Forelimb muscle (tissue), 1 donor: ENCODE measurements at places on chromosomes 16 and 17. TPM values are rescaled to one million over a fixed set of nuclear protein-coding genes. Genes with fewer than 3 reads are reported as not detected.

CDRT15L2 gene
- not detected for polyA plus RNA-seq

TMC5 gene
- 0.05 TPM for polyA plus RNA-seq

EXOC3L1 gene
- polyA plus RNA-seq = 12.9 TPM

ITGAX gene
- polyA plus RNA-seq = 0.81 TPM

RAPGEFL1 gene
- 8.6 TPM for polyA plus RNA-seq

CCL16 gene
- 0.39 TPM for polyA plus RNA-seq

ARL16 gene
- polyA plus RNA-seq = 28.2 TPM

DNA sequence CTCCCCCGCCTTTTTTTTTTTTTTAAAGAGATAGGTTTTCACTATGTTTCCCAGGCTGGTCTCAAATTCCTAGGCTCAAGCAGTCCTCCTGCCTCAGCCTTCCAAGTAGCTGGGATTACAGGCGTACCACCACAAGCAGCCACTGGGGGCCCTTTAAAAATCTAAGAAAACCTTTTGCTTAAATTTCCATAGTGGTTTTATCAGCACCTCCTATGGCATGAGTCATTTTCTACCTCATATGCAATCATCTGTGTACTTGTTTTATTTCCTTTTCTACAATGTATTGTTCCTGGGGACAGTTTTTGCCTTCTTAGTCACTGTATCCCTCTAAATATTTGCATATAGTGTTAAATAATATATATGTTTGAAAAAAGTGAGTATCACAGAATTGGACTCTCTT lies 29.2 kb downstream of the GNA13 start:
- no peak for DNase-seq

DNA sequence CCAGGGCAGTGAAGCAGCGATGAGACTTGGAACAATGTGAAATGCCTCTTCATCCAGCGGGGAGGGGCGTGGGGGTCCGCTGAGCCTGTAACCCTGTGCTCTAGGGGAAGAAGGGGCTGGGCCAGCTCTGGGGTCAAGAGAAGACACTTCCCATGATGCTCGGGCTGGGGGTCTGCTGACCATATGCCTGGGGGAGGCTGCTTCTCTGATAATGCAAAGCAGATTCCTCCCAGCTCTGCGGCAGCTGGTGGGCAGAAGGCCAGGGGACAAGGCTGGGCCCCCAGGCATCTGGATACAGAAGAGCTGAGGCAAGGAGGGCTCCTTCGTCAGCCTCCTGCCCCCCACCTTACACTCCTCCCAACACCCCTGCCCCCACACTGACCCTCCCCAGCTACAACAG lies 24.7 kb downstream of the NGFR start:
- DNase-seq = no peak

DNA sequence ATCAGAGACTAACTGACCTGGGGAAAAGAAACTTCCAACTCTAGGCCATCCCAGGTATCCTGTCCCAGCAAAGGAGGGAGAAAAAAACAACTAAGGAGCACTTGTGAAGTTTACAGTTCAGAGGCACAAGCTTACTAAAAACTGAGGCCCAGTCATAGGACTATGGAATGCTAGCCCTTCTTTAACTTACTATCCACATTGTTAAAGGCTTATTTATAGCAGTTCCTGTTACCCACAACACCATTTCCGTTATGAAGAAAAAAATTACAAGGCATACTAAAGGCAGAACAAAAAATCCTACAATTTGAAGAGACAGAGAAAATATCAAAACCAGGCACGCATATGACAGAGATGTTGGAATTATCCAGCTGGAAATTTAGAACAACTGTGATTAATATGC lies 159.1 kb downstream of the CDH11 start:
- no peak for DNase-seq

- DNase-seq = no peak
Measured at GRCh38 chr16:67238806-67239470, 8.3 kb downstream of the FHOD1 start.

GRCh38 chr17:70414300-70414699 lies 245.0 kb downstream of the KCNJ2 start:
- DNase-seq = no peak

GRCh38 chr16:19400711-19401110 lies 17.0 kb upstream of the TMC5 start:
- DNase-seq = no peak

DNA sequence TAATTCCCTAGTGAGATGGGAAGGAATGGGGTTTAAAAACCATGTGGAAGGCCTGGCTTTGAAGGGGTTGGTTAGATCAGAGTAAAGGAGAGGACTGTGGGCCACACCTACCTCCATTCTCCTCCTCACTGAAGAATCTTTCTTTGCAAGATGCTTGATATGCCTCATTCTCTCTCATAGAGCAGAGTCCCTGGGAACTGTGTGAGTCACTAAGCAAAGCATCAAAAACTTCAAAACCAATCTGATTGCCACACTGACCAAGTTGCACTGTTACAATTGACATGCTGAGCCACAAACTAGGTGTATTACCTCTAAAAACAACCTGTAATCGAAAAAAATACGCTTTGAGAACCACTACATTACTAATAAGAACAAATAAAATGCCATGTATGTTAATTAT lies 2.0 kb downstream of the TUBD1 start:
- DNase-seq = no peak

DNA sequence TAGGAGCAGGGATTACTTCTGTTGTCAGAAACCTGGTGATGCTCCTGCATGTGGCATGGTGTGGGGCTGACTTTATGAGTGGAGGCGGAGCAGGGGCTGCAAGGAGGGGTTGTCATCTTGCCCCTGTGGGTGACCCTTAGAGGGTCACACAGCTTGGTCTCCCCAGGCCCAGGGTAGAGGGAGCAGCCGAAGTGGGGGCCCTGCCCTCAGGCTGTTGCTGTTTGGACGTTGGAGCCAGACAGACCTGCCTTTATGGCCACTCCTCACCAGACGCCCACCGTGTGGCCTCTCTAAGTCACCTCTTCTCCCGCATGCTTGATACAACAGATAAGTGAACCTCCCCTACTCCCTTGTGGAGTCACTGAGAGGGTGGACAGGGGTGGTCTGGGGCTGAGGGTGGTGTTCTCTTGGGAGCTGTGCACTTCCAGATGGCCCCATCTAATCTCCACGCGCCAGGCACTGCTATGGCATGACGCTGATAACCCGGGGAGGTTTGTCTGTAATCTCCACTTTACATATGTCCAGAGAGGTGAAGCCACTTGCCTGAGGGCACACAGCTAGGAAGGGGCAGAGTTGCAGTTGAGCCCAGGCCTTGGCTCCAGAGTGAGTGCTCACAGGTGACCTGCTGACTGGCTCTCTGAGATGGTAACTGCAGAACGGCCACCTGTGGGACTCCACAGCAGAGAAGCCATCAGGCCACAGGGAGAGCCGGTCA lies 10.0 kb downstream of the MAP2K3 start:
- no peak for DNase-seq

GRCh38 chr16:10964039-10964890 lies 19.9 kb downstream of the CLEC16A start:
- DNase-seq = no peak

DNA sequence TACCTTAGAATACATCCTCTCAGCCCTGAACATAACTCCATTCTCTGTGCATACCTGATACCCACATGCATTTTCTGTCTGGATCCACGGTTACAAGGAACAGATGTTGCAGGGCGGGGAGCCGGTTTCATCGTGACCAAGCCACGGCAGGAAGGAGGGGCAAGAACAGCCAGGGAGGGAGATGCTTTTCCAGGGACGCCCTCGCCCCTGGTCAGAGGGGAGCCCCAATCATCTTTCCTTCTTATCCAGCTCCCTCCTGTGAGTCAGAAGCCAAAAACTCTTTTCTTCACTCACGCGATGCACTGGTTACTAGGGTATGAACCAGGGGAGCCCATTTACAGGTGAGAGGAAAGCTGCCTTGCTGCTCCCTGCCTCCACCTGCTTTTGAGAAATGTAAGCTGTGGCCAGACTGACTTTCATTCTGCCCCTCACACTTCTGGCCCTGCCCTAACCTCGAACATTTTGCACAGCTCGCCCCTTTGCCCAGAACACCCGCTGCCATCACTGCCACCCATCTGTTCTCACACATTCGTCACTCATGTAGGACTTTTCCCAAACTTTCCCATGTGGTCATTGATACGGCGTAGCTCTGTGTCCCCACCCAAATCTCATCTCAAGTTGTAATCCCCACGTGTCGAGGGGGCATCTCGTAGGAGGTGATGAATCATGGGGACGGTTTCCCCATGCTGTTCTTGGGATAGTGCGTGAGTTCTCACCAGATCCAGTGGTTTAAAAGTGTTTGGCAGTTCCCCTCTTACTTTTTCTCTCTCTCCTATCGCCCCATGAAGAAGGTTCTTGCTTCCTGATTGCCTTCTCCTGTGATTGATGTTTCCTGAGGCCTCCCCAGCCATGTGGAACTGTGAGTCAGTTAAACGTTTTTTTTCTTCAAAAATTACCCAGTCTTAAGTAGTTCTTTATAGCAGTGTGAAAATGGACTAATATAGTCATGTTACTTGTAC lies 20.5 kb downstream of the FOXL1 start:
- no peak for DNase-seq

- no peak for DNase-seq
Measured at GRCh38 chr17:62388856-62389255, 8.5 kb downstream of the EFCAB3 start.

DNA sequence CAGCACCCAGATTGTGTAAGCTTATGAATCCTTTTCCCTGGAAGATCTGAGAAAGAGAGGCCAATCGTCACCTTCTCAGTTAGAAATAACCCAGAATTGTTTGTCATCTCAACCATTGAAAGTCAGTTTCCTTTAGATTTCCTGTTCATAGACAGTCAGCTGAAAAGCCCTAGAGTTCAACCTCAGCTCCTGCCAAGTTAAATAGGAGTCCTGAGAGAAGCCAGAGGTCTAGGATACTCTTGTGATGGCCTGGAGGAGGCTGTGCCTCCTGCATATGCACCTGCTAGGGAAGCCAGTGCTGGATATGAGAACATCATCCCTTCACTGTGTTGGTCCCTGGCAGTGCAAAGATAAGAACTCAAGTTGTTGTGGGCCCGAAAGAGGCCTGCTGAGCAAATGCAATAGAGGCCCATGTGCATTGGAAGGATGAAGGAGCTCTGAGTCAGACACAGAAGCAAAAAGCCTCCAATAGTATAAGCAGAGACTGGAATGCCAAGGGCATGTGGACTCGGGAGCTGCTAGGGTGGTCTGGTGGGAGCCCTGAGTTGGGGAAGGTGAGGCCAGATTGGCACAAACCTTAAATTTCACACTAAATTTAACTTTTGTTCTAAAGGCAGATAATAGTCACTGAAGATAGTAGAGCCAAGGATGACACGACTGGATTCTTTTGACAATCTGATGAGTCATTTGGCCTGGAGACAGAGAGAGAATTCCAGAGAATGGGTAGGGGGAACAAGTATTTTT lies 520.9 kb upstream of the CDH5 start:
- DNase-seq = no peak

GRCh38 chr16:72241930-72242329 lies 70.0 kb upstream of the PMFBP1 start:
- DNase-seq = peak; percentile 17

DNA sequence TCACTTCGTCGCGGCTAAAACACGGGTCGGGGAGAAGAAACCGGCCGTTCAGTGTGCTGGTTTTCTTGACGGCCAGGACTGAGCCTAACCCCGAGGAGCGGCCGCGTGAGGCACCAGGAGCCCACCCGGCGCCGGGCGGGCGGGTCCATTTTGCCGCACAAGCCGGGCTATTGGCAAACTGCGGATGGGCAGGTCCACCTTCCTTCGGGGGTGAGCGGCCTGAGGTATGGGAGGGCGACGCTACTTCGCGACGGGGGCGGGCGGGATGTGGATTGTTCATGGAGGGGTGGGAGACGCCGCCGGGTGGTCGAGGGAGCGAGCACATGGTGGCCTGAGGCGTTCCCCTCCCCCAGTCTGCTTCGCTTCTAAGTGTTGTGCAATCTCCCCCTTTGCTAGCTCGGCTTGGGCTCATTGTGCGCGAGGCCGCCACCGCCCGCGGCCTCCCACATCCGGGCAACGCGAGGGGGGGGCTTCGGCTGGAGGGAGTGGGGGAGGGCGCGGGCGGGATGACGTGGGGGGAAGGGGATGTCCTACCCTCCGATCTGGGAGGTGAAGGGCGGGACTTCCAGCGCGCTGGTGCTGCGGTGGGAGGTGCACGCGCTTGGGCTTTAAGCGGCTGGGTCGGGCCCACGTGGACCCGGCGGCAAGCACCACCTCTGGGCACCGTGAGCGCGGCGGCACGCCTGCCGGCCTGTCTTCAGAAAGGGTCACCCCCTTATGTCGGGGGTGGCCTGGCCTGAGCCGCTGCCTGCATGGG lies 5.9 kb upstream of the CD68 start:
- no peak for DNase-seq

- DNase-seq = no peak
Measured at GRCh38 chr16:2209258-2210008, 1.2 kb downstream of the BRICD5 start.

DNA sequence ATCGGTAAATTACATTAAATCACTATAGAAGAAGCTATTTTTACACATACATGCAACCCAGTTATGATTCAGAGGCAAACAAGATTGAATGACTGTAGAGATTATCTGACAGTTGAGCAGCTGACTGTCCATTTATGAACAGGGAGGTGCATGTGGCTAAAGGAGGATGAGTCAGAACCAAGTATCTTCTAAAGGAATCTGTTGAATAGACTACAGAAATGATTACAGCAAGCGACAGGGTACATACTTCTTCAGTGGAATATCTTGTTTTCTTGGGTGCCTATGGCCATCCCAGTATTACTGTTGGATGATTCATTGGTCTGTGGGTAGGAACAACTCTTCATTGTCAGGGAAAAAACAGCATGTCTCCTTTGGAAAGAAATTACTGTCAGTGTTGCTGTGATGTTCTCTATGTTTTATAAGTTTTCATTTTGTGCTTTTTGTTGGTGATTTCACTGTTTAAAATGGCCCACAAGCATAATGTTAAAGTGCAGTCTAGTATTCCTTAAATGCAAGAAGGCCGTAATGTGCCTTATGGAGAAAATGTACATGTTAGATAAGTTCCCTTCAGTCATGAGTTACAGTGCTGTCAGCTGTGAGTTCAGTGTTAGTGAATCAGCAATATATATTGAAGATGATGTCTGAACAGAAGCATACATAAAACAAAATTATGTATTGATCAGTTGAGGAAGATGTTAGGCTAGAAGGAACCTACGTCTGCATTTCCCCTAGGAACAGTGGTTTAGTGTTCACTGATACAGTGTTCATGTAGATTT lies 27.0 kb downstream of the CBFB start:
- DNase-seq = no peak

- DNase-seq = no peak
Measured at GRCh38 chr16:55379876-55380390, 55.9 kb downstream of the IRX6 start.

GRCh38 chr17:28716740-28717577 lies 709 bp downstream of the RAB34 start:
- no peak for DNase-seq

GRCh38 chr17:42901535-42902229 lies 1.1 kb downstream of the G6PC1 start:
- no peak for DNase-seq

- no peak for DNase-seq
Measured at GRCh38 chr16:86980644-86981043, 336.5 kb downstream of the C16orf95 start.
